Cortex of kidney (tissue), 1 donor: ENCODE measurements at places on chromosomes 7 and 10.

DNA sequence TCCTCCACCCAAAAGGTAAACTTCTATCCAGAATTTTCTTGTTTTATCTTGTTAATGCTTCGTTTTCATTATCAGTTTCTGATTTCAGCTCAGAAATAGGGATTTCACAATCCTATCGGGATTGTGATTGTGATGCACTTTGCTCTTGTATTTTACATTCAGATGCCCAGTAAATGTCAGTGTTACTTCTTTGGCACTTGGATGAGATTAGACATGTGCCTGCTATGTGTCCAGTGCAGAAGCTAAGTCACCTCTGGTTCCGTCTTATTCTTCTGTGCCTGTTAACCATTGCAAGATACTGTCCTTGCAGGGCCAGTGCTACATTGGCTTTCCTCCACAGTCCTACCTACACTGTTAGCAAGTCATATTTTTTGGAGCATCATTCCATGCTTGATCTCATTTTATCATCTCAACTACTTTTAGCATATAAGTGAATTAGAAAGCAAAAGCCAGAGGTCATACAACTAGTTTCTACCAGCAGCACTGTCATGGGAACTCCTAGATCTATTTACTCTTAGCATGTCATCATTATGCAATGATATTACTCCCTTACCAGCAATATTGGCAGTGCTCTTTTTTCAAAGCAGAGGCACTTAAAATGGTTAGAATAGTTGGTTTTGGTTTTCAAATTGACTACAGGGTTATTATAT lies 26.7 kb downstream of the ZNF277 start:
- no peak for DNase-seq

GRCh38 chr10:102554531-102554930 lies 50.8 kb downstream of the SUFU start:
- DNase-seq: no peak

- DNase-seq: no peak
Measured at GRCh38 chr7:131109011-131109758, 218.5 kb upstream of the MKLN1 start.

GRCh38 chr7:141872931-141873330 lies 31.6 kb upstream of the PRSS37 start:
- no peak for DNase-seq

DNA sequence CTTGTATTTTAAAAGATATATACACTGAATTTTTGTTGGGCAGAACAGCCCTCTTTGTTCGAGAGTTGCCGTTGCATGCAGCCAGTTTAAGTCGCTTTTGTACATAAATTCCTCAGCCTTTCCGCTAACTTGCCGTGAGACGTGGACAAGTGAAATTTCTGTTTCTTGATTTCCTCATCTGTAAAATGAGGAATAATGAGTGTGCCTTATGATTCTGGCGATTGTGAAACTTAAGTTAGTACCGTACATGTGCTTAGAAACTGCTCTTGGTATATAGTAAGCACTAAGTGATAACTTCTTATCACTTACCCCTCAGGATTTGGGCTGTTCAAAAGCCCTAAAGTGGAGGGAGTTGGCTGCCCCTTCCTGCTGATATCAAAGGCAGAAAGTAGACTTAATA lies 1.4 kb downstream of the CCNJ start:
- no peak for DNase-seq

DNA sequence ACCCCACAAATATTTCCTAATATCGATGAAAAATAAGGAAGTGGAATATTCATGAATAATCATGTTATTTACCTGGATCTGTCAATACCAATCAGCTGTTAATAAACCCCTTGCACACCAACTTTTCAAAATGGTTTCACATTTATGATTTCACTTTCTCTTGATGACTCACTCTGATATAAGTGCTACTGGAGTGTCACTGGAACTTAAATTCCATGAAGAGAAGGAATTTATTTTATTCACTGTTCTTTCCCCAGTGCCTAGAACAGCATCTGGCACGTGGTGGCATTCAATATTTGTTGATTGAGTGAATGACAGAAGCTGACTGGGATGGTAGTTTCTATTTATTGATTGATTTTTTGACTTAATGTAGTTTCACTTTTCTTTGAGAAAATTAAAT lies 3.5 kb upstream of the ENO4 start:
- no peak for DNase-seq

GRCh38 chr7:51269321-51269720 lies 47.3 kb downstream of the COBL start:
- DNase-seq: no peak

DNA sequence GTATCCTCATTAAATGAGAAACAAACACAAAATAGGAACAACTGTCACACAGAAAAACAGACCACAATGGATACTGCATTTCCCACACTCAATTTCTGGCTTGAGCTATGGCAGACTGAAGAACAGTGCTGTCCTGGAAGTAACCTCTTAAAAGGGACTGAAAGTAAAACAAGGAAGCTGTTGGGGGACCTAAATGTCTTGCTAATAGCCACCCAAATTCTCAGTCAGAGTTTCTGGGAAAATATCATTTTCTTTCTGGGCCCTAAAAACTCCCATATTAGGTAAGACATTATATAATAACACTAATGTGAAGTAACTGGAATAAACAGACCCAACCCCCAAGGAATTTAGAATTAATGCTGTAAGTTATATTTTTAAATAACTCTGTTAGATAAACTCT lies 80.9 kb upstream of the TFEC start:
- DNase-seq: no peak

- no peak for DNase-seq
Measured at GRCh38 chr7:28517206-28517605, 104.9 kb downstream of the CREB5 start.

- no peak for DNase-seq
Measured at GRCh38 chr10:71176661-71177060, 35.7 kb upstream of the UNC5B start.

GRCh38 chr10:124040451-124041188 lies 52.8 kb downstream of the CHST15 start:
- DNase-seq: no peak

DNA sequence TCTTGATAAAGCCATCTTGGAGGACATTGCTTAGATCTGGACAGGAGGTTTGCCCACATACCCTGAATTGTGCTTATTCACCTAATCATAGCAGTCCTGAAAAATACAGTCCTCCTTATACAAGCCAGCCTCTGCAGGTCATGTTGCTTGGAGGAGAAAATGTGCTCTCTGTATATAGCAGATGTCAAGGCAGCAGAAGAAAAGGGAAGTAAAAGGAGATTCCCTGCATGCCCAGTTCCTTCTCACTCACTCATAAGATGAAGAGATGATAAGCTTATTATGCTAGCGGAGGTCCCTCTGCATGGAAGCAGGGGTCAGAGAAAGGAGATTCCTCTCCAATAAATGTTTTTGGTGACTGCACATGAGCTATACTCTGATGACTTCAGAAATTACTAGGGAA lies 458.8 kb upstream of the ZMIZ1 start:
- no peak for DNase-seq

DNA sequence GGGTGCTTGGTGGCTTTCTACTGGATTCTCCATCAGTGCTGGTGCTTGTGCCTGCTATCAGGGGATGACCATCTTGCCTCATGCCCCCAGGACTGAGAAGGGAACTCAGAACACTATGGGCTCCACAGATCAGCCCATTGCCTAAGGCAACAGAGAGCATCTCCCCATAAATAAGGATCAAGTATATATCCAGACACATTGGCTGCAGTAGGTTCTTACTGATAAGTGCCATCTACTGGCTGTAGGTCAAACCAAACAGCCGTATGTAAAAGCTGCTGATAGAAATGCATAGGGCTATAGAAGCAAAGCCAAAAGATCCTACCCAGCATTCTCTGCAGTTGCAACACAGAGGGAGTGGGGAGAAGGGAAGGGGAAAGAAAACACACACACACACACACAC lies 153.7 kb downstream of the CDK14 start:
- DNase-seq: no peak

- no peak for DNase-seq
Measured at GRCh38 chr10:131560166-131560565, 248.6 kb upstream of the TCERG1L start.

DNA sequence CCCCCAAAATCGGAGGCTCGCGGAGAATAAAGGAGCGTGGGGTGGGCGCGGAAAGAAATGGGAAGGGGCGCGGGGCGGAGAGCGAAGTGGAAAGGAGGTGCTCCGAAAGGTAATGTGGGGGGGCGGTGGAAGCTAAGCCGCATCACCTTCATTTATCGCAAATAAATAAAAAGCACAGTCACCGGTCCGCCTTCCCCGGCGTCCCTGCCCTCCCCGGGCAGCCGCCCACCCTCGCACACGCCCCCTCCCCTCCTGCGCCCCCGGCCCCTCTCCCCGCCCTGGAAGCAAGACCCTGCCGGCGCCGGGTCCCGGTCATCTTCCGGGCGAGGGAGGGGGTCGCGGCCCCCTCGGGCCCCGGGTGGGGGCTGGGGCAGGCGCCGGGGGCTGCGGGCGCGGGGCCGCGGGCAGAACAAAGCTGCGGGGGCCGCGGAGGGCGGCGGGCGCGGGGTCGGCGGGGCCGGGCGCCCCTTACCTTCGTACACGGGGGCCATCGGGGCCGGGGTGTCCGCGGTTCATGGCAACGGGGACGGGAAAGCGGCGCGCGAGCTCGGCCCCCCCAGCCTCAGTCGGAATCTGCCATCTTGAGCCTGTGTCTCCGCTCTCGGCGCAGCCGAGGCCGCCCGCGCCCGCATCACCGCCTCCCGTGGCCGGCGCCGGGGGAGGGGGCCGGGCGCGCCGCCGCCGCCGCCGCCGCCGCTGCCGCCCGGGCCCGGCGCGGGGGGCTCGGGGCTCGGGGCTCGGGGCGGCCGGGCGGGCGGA lies 486 bp downstream of the HIPK2 start:
- no peak for DNase-seq

- no peak for DNase-seq
Measured at GRCh38 chr7:135263321-135263970, 29.8 kb downstream of the STRA8 start.

- DNase-seq: no peak
Measured at GRCh38 chr10:47094636-47095035, 183.4 kb downstream of the PTPN20 start.

DNA sequence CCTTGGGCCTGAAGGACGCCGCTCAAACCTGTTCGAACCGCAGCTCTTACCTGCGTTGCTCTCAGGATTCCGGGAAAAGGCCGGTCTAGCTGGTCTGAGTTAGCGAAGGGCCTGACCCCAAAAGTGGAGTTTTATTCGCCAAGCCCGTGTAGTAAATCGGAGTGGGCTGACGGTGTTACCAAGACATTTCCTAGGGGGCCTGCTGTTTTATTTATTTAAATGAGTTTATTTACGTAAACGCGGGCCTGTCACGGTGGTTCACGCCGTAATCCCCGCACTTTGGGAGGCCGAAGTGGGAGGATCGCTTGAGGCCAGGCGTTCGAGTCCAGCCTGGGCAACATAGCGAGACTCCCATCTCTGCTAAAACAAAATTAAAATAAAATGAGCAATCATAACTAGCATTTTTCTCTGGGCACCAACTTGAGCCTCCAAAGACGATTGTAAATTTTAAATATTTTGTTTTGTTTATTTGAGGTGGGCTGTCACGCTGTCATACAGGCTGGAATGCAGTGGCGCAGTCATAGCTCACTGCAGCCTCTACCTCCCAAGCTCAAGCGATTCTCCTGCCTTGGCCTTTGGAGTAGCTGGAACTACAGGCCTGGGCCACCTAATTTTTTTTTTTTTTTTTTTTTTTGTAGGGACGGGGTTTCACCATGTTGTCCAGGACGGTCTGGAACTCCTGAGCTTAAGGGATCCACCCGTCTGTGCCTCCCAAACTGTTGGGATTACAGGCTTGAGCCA lies 903 bp downstream of the ZNF655 start:
- no peak for DNase-seq

DNA sequence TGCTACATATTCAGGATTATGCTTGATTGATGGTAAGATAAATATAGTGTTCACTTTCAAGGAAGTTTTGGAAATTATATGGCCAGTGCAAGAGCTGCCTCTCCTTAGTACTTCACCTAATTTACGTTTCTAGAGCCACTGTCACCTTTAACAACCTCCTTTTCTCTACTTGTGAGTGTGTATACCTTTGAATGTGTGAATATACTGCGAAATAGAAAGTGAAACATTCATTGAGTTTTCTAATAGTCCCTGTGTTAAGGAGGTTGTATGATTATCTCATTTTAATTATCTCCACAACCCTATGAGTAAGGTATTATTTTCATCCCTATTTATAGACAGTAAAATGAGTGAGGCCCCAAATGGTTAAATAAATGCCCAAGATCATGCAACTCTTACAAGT lies 1050.5 kb downstream of the XPNPEP1 start:
- no peak for DNase-seq

- DNase-seq: no peak
Measured at GRCh38 chr7:74657692-74658177, at the start of gene GTF2I. TSS of gene GTF2I (plus strand) at chr7:74657718. CDS start at chr7:74689129, 31,411 bp downstream.

- DNase-seq: no peak
Measured at GRCh38 chr7:47721670-47722069, 139.8 kb upstream of the TNS3 start.

DNA sequence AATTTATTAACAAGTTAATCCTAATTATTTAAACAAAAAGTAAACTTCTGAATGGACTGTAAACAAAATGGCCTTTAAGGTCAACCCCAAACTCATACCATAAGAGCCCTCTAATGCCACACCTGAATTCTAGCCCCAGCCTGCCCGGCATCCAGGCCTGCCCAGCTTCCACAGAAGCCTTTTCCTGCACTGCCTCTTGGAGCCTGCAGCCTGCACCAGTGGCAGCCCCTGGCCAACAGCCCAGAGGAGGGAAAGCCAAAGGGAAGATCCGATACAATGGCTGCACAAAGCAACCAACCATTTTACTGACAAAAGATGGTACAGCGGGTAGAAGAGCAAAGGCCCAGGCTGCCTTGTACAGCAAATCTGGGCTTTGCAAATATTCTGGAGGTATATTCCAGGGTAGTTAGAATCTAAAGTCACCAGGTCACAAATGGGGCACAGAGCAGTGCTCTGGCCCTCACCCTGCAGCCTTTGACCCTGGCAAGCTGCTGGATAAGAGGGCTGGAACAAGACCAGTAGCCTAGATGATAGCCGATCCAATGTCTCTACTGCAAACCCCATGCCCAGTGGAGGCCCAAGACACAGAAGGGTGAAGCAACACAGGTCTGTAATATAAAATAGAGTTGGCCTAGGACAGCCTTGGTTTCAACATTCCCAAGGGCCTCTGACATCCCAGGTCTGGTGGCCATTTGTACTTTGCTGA lies 12.5 kb upstream of the CH25H start:
- no peak for DNase-seq

GRCh38 chr10:91349381-91349780 lies 60.8 kb upstream of the HECTD2 start:
- DNase-seq: no peak

DNA sequence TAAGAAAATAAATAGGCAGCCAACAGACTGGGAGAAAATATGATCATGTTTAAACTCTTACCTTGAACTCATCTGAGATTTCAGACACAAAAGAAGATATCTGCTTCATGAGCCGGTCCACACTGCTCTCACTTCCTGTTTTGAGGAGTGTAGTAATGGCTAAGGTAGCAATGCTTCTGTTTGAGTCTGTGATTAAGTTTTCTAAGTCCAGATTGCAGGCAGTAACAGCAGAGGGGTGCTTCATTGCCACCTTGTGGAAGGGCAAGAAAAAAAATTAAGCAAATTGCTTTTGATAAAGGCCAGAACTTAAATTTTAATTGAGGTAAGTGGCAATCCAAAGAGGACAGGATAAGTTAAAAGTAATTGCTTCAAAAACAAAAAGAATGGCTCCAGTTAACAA lies 69.1 kb downstream of the MEST start:
- DNase-seq: no peak
